Heart left ventricle (tissue), 16 donors: ENCODE measurements at places on chromosomes 16 and 17. TPM values are rescaled to one million over a fixed set of nuclear protein-coding genes. Genes with fewer than 3 reads are reported as not detected.

Gene CACNG5
- polyA plus RNA-seq, result not detected

DNA sequence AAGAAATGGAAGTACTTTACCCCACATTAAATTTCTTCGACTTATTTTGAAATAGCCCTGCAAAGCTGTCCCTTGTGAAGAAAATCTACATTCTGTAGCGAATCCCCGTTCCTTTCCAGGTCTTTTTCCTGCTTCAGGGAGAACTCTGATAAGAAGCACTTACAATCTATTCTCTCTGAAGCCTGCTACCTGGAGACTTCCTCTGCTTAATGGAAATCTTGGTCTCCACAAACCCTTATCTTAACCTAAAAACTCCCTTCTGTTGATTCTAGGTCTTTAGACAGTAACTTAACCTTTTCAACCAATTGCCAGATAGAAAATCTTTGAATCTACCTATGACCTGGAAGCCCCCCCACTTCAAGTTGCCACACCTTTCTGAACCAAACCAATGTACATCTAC lies 1.6 kb upstream of the CYBC1 start:
- DNase-seq, result no peak

Gene SEPTIN1
- polyA plus RNA-seq, result 2.4 TPM

DNA sequence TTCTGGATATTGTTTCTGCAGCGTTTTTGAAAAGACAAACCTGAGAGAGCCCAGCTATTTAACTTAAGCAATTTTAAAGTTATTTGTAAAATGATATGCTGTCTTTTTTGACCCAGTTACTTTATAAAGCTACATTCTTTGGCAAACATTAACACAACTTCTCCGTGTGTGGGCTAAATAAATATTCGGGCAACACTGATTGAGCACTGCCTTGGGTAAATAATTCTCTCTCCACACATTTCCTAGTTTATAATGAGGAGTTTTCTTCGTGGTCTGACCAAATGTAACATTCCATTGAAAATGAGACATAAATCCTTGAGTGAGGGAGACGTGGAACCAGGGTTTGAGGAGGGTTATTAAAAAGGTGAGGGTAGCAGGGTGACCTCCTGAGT lies 142.8 kb downstream of the WWOX start:
- no peak for DNase-seq

GRCh38 chr17:49987681-49988441 lies 7.2 kb downstream of the DLX3 start:
- no peak for DNase-seq

Gene GPR139
- polyA plus RNA-seq, result not detected

DNA sequence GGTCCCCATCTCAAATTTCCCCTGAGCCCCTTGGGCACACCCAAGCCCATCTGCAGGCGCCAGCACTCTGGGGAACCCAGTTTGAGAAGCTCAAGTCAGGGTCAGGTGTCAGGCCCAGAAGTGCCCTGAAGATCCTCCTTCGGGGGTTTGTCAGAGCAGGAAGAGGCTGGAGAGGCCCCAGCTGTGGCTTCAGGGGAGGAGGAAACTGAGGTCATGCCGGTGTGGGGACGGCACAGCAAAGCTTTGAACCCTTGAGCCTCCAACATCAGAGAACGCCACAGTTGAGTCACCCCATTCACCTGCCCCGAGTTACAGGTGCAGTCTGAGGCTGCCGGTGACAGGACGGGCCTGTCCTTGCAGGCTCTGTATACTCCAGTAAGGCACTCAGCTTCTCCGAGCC lies 140.2 kb upstream of the CIBAR2 start:
- no peak for DNase-seq

Gene C16orf89
- 0.26 TPM for polyA plus RNA-seq

Gene AANAT
- polyA plus RNA-seq, result 0.19 TPM

GRCh38 chr16:373020-373598 lies 2.8 kb upstream of the MRPL28 start:
- no peak for DNase-seq

DNA sequence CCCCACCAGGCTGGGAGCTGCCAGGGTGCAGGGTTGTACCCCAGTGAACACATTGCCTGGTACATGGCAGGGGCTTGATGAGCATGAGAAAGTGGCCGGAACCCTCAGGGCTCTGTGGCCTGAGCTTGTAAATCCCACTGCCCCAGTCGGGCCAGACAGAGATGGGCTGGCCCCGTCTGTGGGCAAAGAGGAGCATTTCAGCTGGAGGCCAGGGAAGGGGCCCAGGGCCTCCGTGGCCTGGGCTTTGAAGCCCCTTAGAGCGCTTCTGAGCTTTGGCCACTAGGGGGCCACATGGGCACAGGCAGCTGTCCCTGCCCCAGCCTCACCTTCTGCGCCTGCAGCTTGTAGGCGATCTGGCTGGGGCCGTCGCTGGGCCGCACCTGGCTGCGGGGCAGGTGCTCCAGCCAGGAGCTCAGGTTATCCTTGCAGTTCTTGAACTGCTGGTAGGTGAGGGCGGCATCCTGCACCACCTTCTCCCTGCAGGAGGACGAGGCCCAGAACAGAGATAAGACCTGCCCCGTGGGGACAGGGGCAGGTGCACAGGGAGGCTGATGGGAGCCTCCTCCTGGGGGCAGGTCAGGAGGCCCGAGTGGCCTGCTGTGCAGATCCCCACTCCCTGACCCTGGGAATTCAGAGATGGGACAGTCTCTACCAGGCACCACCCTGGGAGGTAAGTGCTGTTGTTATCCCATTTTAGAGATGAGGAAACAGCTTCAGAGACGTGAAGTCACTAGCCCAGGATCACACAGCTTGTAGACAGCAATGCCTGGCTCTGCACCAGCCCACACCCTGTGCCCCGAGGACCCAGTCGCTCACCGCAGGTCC lies 12.8 kb downstream of the EVPL start:
- DNase-seq, result peak; percentile 64

Gene AOC3
- 11.8 TPM for polyA plus RNA-seq

DNA sequence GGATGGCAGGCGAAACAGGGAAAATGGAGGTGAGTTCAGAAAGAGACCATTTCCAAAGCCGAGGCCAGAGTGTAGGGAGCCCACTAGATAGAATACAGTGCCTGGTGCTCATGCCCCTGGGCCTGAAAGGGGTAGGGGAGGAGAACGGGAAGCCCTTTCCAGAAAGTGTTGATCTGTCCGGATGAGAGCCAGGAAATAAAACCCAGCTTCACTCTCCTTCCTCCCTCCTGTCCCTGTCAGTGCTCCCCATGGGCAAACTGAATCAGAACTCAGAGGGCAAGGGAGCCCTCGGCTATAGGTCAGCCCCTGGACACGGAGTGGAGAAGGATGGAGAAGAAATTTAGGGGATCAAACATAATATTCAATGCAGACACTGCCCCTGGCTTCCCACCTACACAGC lies 57.7 kb upstream of the RPL38 start:
- no peak for DNase-seq

DNA sequence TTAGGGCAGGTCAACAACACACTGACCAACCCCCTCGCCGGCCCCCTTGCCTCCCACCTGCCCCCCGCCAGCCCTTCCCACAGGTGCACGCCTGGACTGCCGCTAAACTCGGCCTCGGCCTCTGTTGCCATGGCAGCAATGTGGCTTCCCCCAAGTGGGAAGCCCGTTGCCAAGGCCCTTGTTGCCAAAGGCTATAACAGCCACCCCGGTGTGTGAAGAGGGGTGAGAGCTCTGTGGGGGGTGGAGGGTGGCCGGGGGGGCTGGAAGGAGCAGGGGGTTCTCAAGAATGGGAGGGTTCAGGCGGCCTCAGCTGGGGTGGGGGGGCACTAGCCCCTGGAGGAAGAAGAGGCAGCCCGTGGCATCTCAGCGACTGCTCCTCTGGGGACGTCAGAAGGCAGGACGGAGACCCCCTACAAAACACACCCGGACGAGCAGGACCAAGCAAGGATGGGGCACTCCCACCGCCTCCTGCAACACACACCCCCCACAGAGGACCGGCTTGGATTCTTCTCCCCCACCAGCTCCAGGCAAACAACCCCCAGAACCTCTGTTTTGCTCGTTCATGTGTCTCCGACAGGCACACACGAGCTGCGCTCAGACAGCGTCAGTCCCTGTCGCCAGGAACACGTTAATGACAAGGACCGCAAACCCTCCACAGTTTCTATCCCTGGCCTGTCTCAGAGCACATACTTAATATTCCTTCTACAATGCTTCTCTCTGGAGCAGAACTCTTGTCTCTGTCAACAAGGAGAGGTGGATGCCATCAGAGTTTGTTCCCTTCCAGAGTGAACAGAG lies 55.7 kb downstream of the ABR start:
- DNase-seq, result no peak

GRCh38 chr16:55017321-55017720 lies 86.7 kb downstream of the IRX5 start:
- no peak for DNase-seq

GRCh38 chr17:5034651-5035050 lies 575 bp downstream of the SLC52A1 start:
- DNase-seq, result no peak

GRCh38 chr16:57807252-57807967 lies 5.1 kb upstream of the KIFC3 start:
- peak; percentile 40 for DNase-seq

DNA sequence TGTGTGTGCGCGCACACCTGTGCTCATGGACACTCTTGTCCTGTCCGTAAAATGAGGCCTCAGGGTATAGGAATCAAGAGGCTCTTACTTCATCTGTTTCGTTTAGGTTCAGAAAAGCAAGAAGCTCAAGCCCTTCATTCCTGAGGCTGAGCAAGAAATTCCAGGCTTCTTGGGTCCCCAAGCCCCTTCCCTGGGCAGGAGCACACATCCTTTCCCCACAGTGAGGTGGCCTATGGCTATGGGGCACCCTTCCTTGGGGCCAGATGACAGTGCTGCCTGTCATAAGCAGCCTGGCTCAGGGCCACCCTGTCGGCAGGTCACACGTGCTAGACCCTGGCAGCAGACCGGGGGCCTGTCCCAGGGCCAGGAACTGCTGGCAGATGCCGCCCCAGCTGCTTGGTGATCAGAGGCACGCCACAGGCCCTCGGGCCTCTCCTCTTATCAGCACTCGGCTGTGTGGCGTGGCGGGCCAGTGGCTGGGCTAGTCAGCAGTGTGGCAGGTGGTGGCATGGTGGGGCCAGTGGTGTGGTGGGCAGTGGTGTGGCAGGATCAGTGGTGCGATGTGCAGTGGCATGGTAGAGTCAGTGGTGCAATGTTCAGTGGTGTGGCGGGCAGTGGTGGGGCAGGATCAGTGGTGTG lies 50.2 kb downstream of the NKD1 start:
- peak; percentile 78 for DNase-seq

DNA sequence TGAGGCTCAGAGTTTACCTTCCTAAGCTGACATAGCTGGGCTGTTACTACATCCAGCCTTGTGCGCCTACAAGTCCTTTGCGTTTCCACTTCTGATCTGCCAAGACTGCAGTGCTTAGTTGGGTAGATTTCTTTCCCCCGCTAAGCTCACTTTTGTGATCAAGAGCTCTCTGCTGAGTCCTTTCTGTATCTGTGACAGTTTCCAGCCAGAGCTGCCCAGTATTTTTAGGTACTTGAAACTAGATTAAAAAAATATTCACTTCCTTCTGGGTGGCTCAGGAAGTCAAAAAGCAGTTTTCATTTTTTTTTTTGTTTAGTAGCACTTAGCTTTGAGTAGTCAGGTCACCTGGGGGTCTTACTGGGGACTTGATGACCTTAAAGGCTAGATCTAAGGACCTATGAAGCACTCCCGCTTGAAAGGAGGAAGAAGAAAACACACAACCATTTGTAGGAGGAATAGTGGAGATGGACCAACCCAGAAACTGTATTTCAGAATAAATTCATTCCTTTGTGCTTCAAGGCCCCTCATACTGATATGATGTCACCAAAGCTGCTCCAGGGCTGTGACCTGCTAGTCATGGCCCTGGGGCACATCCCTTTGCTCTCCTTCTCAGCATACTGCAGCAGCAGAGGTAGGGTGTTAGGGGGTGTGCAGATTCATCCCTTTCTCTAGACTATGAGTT lies 75.6 kb upstream of the HNF1B start:
- no peak for DNase-seq

GRCh38 chr17:35978346-35978745 lies 3.0 kb downstream of the CCL16 start:
- DNase-seq, result no peak

Gene PRSS8
- 0.23 TPM for polyA plus RNA-seq

DNA sequence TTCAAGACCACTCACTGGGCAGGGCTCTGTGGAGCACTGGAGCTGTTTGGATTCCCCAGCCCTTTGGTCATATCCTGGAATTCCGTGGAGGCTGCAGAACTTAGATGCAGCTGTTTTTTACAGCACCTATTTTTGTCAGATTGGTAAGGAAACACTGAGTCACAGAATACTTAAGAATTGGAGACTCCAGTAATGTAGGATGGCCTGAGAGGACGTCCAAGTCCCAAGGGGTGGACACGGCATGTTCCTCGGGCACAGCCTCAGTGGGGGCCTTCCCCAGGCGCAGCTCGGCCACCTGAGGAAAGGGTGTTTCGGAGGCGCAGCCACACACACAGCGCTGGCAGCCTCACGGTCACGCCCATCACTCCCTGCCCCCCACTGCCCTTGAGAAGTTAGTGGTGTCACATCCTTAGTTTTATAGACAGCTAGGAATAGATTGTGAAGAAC lies 14.8 kb downstream of the PLD6 start:
- DNase-seq, result peak; percentile 75

- no peak for DNase-seq
Measured at GRCh38 chr16:27556471-27556870, 6.5 kb downstream of the KATNIP start.

Gene RNF157
- 5.5 TPM for polyA plus RNA-seq

GRCh38 chr16:10835281-10835931 lies 16.8 kb upstream of the TVP23A start:
- no peak for DNase-seq

GRCh38 chr17:42775534-42776098 lies 2.4 kb downstream of the VPS25 start:
- no peak for DNase-seq

Gene HOXB9
- not detected for polyA plus RNA-seq

Gene CORO1A
- polyA plus RNA-seq, result 6.4 TPM

- no peak for DNase-seq
Measured at GRCh38 chr17:74868908-74869255, 3.9 kb downstream of the FDXR start.

Gene CASKIN1
- 4.0 TPM for polyA plus RNA-seq

DNA sequence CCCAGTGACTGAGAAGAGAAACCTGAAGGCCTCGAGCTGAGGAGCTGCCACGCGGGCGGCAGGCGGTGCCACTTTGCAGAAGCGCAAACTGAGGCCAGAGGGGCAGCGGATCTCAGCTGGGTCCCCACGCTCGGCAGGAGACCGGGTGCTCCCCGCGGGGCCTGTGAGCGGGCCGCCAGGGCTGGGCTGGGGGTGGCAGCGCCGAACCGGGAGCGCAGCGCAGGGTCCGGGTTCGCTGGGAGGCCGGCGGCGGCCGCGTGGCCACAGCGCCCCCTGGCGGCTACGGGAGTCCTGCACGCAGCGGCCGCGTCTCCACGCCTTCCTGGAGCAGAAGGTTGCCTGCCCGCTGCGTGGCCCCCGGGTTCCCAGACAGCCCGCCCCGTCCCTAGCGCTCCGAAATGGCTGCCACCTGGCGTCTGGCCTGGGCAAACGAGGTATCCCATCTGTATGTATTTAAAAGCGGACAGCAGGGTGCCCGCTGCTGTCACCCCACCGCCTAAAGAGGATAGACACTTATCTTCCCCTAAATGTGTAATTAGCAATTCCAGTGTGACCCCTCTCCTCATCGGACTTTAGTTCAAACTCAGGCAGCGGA lies 96.1 kb upstream of the CDH5 start:
- peak; percentile 72 for DNase-seq
